Stimulated activated CD8-positive, alpha-beta memory T cell treated with anti-CD3 and anti-CD28 coated beads, Interleukin-4, amount 100 ng/mL, for 4 hours (primary cell): ENCODE measurements at places on chromosomes 12 and 14.

DNA sequence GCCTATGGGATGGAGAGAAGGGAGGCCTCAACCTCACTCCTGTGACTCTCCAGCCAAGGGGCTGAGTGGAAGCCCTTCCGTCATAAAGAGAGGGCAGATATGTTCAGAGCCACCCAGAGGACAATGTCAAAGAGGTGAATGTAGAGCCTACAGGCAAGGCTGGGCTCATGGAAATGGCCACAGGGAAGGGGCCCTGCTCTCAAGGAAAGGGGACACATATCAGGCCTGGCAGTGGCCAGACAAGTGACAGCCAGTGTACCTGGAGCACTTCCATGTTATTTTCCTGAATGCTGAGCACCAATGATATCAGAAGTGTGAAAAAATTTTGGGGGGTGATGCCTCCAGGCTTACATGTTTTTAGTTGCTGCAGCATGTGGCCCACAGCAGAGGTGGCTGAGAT is 36.6 kb upstream of the DDX11 start:
- no peak for DNase-seq

DNA sequence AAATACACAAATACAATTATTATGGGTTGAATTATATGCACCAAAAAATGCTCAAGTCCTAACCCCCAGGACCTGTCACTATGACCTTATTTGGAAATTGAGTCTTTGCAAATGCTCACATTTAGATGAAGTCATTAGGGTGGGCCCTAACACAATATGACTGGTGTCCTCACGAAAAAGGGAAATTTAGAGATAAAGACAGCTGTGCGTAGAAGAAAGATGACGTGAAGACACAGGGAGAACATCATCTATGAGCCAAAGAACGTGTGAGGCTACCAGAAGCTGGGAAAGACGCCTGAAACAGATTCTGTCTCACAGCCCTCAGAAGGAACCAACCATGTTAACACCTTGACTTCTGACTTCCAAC is 259.2 kb downstream of the EMP1 start:
- DNase-seq, result no peak

DNA sequence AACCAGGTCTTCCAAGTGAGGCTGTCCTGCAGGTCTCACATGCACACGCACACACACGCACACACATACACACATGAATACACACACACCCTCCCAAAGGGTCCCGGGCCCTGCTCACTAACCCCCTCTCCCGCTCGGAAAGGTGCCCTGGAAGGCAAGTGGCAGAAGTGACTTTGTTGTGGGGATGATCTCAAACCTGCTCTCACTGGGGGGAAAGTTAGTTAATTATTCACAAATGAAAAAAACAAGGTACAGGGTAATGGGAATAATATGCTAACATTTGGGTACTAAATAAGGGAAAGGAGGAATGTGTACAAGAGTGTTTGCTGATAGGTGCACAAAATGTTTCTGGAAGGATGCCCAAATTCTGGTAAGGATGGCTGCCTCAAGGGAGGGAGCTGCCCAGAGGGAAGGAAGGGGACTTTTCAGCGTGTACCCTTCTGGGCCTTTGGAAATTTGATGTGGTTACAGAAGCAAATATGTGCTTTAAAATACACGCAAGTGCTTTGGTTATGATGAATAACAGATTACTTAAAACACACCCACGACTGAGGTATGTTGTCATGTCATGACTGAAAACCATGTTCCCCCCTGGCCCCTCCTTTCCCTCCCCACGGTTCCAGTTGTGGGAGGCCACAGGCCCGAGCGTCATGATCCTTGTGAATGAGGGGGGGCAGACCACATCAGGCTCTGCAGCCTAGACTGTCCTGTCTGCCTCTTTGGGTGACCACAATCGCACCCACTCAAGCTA is 43.3 kb upstream of the PLEKHG6 start:
- no peak for DNase-seq

- no peak for DNase-seq
These were observed 66.3 kb upstream of the EEA1 start for GRCh38 chr12:92995258-92995903.

GRCh38 chr12:28884904-28885679 is 264.0 kb upstream of the FAR2 start:
- no peak for DNase-seq
